ENCODE measurements at places on chromosomes 3 and 15. TPM values are rescaled to one million over a fixed set of nuclear protein-coding genes. Genes with fewer than 3 reads are reported as not detected.

UBXN7 gene
- polyA plus RNA-seq, result 14.5 TPM

FHIT gene
- polyA plus RNA-seq, result 11.6 TPM

ISLR2 gene
- 5.6 TPM for polyA plus RNA-seq

ITGA11 gene
- polyA plus RNA-seq, result 4.5 TPM

SHC4 gene
- polyA plus RNA-seq, result 1.2 TPM

AADACL2 gene
- not detected for polyA plus RNA-seq

AQP9 gene
- not detected for polyA plus RNA-seq

ANAPC13 gene
- polyA plus RNA-seq, result 81.3 TPM

SYNPR gene
- polyA plus RNA-seq, result 0.01 TPM

CELSR3 gene
- 0.44 TPM for polyA plus RNA-seq

- DNase-seq, result no peak
Measured at GRCh38 chr3:148773805-148774204, 53.8 kb upstream of the CPB1 start.

DNA sequence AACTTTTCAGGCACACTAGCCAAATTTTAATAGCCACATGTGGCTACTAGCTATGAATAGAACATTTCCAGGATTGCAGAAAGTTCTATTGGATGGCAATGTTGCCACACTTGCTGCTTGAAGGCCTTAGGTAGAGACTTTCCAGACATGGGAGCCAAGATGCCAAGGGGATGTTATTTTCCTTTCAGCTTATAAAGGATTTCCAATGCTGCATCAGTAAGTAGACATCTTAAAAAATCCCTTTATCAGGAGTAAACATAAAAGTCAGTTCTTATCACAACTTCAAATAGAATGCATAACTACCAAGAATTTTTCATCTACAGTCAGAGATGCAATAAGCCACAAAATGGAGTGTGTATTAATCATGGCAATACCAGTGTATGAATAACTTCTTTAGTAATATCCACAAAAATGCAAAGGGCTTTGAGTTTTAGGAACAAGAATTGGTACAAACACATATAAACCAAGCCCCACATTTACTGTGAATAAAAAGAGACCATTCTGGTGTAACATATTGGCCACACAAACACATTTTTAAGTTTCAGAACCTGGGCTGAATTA, 457.1 kb upstream of the ADAMTS9 start:
- DNase-seq, result no peak

DNA sequence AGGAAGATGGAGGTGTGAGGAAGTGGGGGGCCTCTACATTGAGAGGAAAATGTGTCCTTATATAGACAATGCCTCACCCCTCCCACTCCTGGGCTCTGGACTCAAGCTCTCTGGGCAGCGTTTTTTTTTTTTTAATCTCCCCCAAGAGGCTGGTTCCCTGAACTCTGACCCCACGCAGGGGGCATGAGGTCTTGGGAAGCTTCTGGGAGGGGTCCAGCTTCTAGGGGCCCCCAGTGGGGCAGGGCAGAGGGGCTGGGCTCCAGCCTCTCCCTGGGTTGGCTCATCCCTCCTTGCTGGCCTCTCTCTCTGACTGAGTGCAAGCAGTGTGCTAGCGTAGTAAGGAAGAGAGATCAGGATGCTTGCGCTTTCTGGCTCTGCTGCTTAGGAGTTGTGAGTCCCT, 101.4 kb upstream of the HACD2 start:
- DNase-seq, result no peak

- no peak for DNase-seq
Measured at GRCh38 chr3:195143221-195143620, 127.7 kb downstream of the XXYLT1 start.

DNA sequence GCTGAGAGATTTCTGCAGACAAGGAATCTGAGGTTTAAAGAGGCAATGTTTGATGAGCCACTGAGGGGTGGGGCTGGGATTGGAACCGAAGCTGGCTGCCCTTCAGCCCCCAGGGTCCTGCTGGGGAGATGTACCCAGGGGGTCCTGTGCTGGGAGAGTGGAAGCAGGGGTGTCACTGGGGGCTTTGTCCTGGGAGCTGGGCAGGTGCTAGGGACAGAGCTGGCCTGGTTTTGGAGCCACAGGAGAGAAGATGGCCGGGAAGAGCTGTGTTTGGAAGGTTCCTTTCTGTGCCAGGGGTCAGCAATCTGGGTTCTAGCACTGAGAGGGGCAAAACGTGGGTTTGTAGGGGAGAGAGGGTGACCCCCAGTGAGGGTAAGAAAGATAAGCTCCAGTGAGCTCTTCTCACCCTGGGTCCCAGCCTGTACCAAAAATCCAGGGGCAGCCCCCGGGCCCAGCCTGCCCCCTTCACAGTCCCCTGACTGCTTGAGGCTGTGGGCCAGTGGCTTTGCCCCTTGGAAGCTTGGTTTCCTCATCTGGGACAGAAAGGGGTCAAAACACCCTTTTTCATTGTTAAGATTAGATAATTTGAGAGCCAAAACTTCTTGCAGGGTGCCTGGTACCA, 69.6 kb downstream of the SMAD3 start:
- DNase-seq, result no peak

DNA sequence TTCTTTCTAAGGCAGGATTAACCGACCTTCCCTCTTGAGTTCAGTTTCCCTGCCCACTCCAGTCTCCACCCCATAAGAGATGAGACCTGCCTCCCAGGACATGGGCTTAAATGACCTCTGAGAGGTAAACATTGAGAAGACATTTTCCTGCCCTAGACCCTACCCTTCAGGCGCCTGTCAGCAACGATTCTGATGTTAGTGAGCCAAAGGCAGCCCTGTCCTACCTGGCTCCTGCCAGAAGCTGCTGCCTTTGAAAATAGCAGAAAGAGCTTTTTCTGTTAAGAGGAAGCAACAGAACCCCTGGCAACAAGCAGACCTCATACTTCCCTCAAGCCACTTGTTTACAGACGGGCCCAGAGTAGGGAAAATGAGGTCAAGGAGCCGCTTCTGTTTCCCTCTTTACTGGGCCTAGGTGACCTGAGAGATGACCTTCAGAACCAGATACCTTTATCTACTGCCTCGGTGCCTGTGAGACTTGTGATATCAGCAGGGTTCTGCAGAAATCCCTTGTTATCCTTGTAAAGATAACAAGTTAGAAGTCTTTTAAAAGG, 52.0 kb downstream of the CD200R1L start:
- DNase-seq, result no peak

DNA sequence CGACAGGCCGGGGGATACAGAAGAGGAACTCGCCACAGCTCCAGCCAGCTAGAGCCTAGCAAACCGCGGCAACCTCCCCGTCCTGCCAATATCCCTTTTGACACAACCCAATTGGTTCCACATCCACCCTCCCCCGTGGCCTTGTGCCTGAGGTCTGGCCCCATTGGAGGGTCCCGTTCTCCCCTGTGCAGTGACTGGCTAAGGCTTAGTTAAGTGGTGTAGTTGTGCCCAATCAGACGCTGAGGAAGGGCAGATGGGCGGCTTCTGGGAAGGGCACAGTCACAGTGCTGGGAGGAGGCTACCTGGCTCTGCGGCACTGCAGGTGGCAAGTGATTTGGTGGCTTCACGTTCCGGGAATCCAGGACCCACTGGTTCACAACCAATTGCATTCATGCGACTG, 78.6 kb downstream of the SNRK start:
- no peak for DNase-seq

GRCh38 chr15:49678655-49679054, 57.8 kb downstream of the DTWD1 start:
- DNase-seq, result no peak

DNA sequence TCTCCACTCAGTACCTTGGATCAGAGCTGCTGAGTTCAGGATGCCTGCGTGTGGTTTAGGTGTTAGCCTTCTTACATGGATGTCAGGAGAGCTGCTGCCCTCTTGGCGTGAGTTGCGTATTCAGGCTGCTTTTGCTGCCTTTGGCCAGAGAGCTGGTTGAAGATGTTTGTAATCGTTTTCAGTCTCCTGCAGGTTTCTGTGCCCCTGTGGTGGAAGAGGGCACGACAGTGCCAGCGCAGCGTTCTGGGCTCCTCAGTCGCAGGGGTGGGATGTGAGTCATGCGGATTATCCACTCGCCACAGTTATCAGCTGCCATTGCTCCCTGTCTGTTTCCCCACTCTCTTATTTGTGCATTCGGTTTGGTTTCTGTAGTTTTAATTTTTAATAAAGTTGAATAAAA, 7.0 kb upstream of the PODXL2 start:
- no peak for DNase-seq

DNA sequence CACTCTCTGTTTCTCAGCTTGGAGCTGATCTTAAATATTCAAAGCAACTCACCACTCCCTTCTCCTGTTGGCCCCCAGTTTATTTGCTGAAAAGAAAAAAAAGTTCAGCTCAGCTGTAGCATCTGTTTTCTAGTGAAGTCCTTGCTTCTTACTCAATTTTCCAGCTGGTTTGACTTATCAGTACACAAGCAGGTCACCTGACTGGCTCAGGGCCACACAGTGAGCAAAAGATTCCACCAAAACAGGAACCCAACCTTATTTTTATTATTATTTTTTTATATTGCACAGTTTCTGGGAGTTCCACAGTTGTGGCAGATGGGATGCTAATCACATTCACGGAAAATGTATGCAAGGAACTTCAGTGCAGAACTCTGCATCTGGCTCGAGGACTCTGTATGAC, 390.7 kb upstream of the RGMA start:
- peak; percentile 62 for DNase-seq

DNA sequence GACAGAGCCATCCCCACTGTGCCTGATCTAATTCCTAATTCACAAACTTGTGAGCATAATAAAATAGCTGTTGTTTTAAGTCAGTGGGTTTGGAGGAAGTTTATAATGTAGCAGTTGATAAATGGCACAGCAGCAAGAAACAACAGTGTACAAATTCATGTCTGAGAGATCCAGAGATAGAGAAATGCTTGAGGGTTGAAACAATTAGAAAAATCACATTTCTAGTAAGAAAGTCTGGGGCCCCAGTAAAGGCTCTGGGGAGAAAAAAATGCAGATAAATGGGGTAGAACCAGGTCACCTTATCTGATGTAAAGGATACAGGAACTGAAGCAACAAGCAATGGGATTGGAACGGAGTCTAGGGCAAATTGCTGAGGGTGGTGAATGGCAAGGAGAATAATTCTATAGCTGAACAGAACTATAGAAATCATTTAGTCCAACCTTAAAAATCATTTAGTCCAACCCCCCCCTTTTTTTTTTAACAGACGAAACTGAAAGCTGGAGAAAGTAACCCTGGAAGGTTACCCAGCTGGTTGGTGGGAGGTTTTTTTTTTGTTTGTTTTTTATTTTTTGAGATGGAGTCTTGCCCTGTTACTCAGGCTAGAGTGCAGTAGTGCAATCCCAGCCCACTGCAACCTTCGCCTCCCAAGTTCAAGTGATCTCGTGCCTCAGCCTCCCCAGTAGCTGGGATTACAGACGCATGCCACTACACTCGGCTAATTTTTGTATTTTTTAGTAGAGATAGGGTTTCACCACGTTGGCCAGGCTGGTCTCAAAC, 14.3 kb upstream of the SHQ1 start:
- DNase-seq, result no peak

GRCh38 chr3:29226706-29227105, 54.2 kb upstream of the RBMS3 start:
- no peak for DNase-seq

DNA sequence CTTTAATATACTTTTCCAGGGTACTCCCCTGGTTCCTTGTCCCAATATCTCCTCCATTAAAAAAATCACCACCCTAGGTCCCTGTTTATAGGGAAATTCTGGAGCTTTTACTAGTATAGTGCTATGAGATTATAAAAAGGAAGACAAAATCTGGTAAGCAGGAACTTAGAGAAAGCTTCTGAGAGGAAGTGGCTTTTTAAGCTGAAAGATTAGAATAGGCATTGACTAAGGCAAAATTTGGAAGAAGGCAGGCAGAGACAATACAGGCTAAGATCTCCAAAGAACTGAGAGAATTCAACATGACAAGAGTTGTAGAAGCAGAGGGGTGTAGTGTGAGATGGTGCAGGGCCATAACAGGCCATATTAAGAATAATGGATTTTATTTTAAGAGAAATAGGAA, 25.8 kb downstream of the SGO1 start:
- no peak for DNase-seq

- DNase-seq, result no peak
Measured at GRCh38 chr3:64441861-64442260, 216.6 kb upstream of the PRICKLE2 start.

DNA sequence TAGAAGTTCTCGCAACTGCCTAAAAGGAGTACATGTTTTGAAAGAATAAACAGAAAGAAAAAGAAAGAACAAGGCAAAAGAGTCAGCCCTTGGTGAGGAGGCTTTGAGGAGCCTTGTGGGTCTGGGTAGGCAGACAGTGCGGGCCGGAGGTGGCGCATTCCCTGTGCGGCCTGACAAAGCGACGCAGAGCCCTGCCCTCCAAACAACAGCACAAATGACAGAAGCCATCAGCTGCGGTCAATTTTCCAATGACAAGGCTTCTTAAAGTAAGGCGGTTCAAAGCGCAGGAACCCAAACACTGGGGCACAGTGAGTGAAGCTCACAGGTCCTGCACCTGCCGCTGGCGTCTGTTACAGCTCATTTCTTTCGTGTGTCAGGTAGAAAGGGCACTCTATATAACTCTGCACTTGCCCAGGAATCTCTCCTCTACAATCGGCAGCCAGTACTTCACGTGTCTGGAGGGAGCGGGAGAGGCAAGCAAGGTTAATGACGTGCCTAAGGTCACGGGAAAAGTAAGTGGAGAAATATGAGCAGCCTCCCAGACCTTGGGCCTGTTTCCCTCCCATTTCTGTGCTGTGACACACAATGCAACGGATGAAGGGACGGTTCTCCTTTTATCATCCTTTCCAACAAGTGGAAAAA, 178.1 kb downstream of the OPA1 start:
- DNase-seq, result no peak

GRCh38 chr3:196659901-196660351, 20.4 kb downstream of the NRROS start:
- DNase-seq, result no peak

GRCh38 chr15:45790325-45790943, 155.6 kb downstream of the SQOR start:
- DNase-seq, result peak; percentile 40

- DNase-seq, result no peak
Measured at GRCh38 chr3:127512256-127512655, 78.3 kb downstream of the TPRA1 start.

DNA sequence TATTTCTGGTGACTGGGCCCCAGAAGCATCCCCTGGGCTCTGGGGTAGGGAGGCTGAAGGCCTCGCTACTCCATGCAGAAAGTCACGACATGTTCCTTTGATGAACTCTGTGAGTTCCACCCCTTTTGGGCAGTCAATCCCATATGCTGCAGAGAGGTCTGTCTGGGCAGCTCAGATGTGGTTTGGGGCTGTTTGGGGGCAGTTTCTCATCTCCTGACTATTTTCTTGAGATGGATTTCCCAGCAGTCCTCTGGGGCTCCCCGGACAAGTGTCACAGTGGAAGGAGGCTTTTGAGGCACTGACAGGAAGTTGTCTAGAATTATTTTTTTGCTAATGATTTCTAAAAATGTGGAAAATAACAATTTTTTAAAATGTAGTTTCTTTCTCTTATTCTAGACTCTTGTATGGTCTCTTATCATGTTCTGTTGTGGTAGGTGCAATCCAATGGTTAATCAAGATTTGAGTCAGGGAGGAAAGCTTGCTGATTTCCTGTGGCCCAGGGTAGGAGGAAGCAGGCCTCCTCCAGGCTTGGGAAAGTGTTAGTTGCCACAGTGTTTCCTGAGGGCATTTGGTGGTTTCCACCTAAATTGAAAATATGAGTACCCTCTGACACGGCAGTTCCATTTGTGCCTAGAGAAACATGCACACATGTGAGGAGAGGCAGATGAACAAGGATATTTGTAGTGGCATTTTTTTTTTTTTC, 19.9 kb upstream of the TATDN2 start:
- DNase-seq, result no peak

- no peak for DNase-seq
Measured at GRCh38 chr3:25748189-25748588, 35.1 kb downstream of the NGLY1 start.

- no peak for DNase-seq
Measured at GRCh38 chr3:105996781-105997180, 128.0 kb upstream of the CBLB start.

GRCh38 chr15:38652183-38652794, 87.7 kb upstream of the RASGRP1 start:
- DNase-seq, result no peak
